ENCODE measurements at places on chromosomes 3 and 15. TPM values are rescaled to one million over a fixed set of nuclear protein-coding genes. Genes with fewer than 3 reads are reported as not detected.
A peak's percentile ranks its signal among the peaks of the same experiment; 100 is the strongest.

Gene TRIM71
- total RNA-seq = 0.05 TPM

Gene PCSK6
- 29.8 TPM for total RNA-seq

- H3K36me3 ChIP-seq = no peaks in the 10 kb centered on the region
- no peak overlapping the region for H3K4me3 ChIP-seq
- no peaks in the 10 kb centered on the region for H3K27me3 ChIP-seq
- no peaks in the 10 kb centered on the region for H3K4me1 ChIP-seq
- no peak overlapping the region for H3K27ac ChIP-seq
- no peak for DNase-seq
Observed at GRCh38 chr3:176554264-176554663, 643.0 kb downstream of the TBL1XR1 start.

GRCh38 chr3:88480822-88481221, 331.1 kb downstream of the C3orf38 start:
- DNase-seq = peak; percentile 0
- H3K27ac ChIP-seq = no peak overlapping the region
- no peaks in the 10 kb centered on the region for H3K36me3 ChIP-seq
- H3K27me3 ChIP-seq = no peaks in the 10 kb centered on the region
- no peak overlapping the region for H3K4me3 ChIP-seq

DNA sequence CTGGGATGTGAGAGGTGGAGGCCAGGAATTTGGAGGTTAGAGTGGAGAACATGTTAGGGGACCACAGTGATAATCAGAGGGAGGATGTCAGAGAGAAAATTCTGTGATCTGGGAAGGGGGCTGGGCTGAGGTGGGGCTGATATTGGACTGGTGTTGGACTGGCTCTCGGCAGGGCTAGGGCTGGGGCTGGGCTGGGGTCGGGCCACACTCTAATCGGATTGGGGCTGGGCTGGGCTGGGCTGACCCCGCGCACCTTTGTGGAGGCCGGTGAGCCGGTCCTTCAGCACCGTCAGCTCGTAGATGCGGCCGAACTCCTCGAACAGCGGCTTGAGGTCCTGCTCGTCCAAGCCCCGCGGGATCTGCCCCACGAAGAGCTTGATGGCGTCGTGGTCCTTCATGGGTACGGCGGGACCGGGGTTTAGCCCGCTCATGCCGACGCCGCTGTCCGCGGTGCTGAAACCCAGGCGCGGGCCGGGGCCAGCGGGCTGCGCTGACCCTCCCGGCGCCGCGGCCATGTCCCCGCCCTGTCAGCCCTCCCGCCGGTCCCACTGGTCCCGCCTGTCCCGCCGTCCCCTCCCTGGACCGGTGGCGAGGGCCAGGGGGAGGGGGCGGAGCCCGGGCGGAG, 485 bp downstream of the CELF6 start:
- no peak overlapping the region for H3K27ac ChIP-seq
- H3K36me3 ChIP-seq = no peaks in the 10 kb centered on the region
- DNase-seq = peak; percentile 37
